RWPE1 (cell line): ENCODE measurements at places on chromosomes 5 and 9.
A peak's percentile ranks its signal among the peaks of the same experiment; 100 is the strongest.

- DNase-seq = no peak
Observed at GRCh38 chr5:76163111-76163628, 80.0 kb downstream of the SV2C start.

DNA sequence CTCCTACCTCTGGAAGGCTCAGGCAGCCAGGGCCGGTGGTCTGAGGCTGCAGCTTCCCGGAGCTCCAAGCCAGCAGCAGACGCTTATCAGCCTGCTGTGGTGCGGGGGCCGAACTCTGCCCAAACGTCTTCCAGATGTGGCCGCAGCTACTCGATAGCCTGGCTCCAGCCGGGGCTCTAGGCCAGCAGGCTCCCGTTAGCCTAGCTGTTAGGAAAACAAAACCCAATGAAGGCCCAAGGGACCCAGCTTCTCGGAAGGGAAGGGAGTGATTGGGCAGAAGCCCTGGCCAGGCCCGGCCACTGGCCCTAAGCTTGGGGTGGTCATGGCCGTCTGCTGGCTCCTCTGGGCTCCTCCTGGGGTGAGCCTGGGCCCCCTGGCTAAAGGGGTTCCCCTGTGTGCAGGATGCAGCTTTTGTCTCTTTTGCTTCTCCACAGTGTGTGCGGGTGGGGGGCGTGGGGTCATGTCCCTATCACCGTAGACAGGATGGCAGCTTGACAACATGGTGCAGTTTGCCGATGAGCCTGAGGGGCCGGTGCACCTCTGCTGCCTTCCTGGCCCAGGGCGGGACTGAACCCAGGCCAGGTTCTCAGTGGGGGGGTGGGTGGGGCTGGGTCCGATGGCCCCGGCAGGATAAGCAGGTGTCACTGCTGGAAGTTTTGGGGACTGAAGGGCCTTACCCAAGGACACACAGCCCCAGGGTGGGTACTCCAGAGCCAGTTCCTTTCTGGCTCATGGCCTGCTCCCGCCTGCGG lies 18.7 kb downstream of the MYMK start:
- DNase-seq = no peak

DNA sequence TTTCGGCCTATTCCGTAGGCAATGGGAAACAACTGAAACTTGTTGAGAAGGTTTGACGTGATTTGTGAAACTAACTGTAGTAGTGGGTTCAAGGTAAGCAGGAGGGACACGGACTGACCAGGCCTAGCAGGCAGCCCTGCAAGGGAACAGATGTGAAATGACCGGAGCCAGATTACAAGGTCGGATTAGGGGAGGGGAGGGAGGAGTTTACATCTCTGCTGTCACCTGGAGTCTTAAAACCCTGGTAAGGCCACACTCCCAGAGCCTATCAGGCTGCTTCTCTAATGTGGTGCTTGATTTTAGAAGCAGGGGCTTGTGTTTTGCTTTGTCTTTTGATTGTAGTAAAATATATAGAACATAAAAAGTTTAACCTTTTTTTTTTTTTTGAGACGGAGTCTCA lies 3.5 kb upstream of the SPTAN1 start:
- DNase-seq = no peak

DNA sequence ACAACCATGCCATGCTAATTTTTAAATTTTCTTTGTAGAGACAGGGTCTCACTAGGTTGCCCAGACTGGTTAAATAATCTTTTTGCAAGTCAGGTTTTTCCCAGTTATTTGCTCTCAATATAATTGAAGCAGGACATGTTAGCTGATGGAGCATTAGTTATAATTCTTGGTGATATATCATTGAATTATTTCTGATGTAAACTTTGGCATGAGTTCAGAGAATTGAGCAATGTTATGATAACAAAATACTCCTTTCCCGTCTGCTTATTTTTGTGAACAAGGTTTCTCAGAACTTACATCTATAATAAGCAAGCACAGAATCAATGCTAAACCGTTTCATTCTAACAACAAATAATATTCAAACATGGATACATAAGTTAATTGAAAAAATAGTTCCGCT lies 37.8 kb downstream of the BHMT start:
- DNase-seq = no peak

- no peak for DNase-seq
Observed at GRCh38 chr9:137547687-137548543, 2.3 kb downstream of the PNPLA7 start.

DNA sequence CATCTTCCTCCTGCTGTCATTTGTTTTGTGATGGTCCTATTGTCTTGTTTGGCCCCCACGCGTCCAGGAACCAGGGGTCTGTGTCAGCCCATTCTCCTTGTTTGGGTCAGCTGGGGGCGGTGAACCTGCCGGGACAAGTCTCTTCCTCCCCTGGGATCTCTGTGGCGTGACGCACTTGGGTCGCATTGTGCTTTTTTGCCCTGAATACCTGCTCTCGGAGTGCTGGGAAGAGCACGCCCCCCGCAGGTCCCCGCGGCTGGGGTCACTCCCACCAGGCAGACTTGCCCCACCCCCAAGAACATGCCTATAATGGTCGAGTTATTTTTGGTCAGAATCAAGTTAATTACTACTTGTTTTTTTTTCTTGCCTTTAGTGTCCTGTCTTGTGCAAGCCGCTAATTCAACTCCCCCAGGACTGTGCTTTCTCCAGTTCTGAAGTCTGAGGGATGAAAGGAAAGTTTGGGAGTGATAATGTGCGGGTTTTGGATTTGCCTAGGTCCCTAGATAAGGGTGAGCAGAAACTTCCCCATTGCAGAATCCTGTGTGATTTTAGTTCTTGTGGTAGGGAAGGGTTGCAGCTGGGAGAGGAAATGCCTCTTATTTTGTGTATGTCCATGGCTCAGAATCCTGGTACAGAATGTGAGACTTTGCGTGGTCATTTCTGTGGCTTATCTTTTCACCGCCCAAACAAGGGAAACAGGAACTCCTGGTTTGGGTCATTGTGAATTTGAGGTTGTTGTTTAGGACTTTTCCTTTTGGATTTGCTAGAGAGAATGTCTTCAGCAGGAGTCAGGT lies 789 bp downstream of the ACER2 start:
- DNase-seq = peak; percentile 36

DNA sequence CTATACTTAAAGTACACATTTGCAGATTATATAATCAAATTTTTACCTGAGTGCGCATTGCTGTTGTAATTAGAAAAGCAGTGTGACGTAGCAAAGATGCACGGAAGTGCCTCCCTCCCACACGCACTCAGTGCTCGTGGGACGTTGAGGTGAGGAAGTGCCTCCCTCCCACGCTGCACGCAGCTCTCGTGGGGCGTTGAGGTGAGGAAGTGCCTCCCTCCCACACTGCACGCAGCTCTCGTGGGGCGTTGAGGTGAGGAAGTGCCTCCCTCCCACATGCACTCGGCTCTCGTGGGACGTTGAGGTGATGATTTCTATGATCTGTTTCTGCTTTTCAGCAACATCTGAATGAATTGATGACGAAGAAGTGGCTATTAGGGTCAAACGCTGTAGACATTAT lies 21.0 kb downstream of the EXOC3 start:
- no peak for DNase-seq

GRCh38 chr9:109449036-109449798 lies 48.9 kb downstream of the PTPN3 start:
- DNase-seq = peak; percentile 86

DNA sequence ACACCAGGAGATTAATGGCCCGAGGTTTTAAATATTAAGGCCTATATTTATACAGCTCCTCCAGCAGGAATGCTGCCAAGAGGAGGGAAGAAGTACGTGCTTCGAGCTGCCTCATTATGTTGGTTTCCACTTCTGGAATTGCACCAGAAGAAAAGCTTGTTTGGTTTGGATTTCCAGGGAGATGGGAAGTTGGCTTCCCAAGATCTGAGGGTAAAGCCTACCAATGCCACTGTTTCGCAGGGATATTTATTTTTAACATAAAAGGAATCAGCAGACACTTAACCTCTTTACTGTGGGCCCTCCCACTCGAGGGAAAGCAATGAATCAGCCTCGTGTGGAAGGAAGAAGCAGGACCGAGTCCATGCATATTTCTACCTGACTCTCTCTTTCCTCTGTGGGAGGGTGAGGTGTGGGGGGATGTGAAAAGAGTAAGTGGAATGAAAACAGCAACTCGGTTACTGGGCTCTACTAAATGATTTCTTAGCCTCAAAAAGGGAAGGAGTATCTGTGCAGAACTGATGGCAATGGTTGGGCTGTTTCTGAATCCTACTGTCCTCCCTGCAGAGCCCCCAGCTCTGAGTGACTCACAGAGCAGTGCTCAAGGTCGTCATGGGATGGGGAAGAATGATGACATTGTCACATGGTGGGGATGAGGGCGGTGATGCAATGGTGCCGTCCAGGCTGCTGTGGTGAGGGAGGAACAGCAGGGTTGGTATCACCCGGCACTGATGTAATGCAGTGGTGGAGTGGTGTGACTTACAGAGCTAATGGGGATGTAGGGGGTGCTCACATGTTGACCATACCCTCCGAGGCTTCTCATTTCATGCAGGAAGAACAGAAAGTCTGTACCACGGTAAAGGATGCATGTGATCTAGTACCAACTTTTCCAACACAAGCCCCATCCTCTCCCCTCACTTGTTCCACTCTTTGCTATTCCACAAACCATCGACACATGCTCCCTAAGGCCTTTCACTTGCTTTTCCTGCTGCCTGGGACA lies 215.0 kb upstream of the PANK3 start:
- DNase-seq = no peak

DNA sequence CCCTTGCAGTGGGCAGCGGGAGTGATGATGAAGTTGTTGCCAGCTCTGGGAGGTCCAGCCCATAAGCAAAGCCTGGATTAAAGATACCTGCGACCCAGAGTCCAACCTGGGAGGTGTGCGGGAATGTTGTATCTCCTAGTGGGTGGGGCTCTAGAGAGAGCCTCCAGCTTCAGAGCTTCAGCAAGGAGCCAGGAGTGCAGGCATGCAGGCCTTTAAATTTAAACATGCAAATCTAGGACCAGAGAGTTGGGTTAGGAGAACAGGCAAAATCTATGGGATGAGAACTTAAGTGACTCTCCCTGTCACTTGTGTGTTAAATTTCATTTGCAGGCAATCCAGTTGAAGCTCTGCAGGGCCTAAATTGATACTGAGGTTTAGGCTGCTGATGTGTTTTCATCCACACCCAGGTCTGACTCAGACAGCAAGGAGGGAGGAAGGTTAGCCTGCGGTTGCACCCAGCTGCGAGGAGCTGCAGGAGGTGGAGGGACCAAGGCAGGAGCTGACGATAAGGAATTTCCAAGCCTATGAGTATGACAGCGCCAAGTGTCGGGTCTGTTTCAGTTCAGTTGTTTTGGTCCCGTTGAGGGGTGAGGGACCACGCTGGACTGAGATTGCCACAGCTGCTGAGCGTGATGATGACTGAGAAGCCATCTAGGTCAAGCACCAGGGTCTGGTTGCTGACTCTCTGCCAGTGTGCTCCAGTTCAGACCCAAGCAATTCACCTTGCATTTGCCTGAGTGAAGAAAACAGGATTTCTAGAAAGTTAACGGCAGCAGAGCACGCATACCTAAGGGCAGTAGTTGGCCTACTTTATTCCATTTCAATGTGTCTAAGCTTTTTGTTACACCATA lies 243.0 kb downstream of the ICE1 start:
- peak; percentile 10 for DNase-seq

GRCh38 chr5:146789712-146790653 lies 88.6 kb downstream of the PPP2R2B start:
- no peak for DNase-seq

DNA sequence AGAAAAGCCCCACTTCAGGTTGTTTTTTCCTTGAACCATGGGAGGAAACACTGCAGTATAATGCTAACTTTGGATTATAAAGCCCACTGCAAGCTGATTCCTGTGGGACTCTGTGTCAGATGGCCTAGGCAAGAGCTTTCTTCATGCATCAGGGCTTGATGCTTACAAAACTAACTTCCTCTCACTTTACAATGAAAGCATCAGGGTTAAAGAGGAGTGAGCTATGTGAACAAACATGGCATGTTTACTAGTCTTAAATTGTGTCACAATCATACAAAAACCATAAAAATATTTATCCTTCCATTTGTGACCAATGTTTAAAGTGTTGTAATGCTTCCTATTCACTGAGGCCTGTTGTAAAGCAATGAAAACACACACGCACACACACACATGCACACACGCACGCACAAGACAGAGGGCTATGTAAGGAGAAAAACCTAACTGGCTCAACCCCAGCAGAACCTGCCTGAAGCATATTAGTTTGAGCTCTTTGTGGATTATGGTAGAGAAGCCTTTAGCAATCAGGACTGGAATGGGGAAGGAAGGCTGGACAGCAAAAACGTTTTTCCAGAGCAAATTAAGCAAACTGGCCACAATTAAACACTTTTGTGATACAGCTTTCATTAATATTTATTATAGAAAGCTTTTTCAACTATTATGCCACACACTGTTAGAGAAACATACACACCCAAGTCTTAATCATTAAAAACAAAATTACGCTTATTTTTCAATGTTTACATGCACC lies 122.2 kb downstream of the AUH start:
- DNase-seq = no peak

DNA sequence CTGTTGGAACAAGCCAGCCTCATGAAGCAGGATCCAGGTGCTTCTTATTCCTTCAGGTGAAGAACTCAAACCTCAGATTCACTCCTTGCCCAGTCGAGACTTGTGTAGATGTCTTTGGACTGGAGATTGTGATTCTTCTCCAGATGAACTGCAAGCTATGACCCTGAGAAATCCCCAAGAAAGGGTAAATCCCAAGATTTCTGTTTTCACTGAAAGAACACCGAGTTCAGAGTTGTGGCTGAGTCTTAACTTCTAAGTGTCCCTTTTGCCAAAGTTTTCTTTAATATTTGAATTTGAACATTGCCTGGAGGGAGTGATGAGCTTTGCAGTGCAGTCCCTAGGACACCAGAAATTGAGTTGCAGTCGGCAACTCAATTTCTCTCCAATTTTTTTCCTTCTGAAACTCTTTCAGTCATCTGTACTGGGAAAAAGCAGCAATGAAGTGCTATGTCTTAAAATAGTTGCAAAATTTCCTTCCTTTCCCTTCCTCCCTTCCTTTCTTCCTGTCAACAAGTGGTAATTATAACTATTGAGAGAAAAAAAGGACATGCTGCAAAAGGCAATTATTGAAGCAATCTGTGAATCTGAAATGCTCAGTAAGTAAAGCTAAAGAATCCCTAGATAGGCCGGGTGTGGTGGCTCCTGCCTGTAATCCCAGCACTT lies 56.1 kb downstream of the ANKRD55 start:
- DNase-seq = no peak

GRCh38 chr5:58776559-58776958 lies 193.7 kb downstream of the RAB3C start:
- DNase-seq = no peak

DNA sequence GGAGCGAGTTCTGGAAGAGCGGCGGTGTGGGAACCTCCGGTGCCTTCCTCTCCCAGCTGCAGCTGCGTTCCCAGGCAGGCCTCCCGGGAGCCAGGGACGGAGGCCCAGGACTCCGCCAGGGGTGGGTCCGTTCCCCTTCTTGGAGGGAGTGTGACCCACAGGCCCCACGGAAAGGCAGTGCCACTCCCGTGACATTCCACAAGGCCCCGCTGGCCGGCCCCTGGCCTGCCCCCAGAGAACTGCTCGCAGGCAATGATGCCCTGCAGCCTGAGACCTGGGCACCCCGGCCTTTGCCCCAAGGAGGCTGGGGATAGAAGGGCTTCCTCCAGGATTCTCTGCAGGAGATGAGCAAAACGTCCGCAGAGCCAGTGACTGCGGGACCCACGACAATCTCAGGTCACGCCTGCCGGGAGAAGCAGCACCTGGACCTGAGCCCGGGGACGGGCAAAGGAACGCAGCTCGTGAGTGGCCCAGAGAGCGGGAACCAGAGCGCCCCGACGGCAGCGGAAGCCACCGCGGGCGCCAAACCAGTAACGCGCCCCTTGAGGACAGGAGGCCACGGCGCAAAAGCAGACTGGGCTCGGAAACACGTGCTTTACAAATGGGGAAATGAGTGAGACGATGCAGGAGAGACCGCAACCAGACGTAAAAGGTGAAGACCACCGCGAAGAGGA lies 9.3 kb downstream of the OBP2B start:
- peak; percentile 70 for DNase-seq
